ENCODE measurements at places on chromosomes 6 and 20. TPM values are rescaled to one million over a fixed set of nuclear protein-coding genes. Genes with fewer than 3 reads are reported as not detected.

DNA sequence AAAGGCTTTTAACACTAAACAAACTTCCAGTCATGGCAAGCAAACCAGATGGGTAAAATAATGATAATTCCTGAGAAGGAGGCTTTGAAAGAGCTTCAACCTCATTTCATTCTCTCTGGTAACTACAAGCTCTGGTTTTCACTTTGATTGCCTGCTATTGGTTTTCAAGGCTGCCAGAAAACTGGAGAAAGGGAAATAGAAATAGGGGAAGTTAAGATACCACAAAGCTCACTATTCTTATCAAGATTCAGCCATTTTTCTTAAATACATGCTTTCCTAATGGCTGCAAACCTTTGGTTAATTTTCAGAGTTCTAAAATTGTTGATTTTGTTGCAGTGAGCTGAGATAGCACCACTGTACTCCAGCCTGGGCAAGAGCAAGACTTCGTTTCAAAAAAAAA, 42.5 kb upstream of the NELFCD start:
- no peak overlapping the region for H3K27ac ChIP-seq
- DNase-seq = no peak

- H3K4me1 ChIP-seq = no peaks in the 10 kb centered on the region
- no peak overlapping the region for H3K27ac ChIP-seq
- H3K27me3 ChIP-seq = no peaks in the 10 kb centered on the region
- no peaks in the 10 kb centered on the region for H3K36me3 ChIP-seq
Observed at GRCh38 chr6:48426636-48427035, 315.6 kb upstream of the PTCHD4 start.

DNA sequence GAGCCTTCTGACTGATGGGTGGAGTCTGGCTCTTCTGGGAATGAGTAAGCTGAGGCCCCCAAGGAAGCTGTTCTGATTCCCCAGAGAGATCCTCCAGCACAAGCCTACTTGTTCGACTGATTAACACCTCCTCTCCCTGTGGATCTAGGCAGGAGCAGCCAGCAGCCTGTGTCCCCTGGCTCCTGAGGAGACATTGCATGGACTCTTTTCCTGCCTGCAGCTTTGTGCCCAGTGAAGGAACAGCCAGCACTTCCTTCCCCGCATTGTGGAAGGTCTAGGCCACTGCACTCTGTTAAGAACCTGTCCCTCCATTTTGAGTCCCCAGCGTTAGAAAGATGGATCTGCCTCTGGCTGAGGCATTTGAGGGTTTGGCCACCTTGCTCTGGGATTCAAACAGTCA, 29.1 kb downstream of the LRFN2 start:
- no peaks in the 10 kb centered on the region for H3K27me3 ChIP-seq
- H3K36me3 ChIP-seq = no peaks in the 10 kb centered on the region
- DNase-seq = no peak
- no peaks in the 10 kb centered on the region for H3K4me1 ChIP-seq

The GHRH gene
- not detected for total RNA-seq

GRCh38 chr20:7540018-7540417, 400.2 kb downstream of the HAO1 start:
- H3K27me3 ChIP-seq = no peaks in the 10 kb centered on the region
- no peak for DNase-seq
- no peak overlapping the region for H3K27ac ChIP-seq
- H3K36me3 ChIP-seq = no peaks in the 10 kb centered on the region

The GPR6 gene
- total RNA-seq = not detected
